ENCODE measurements at places on chromosomes 4 and X.

DNA sequence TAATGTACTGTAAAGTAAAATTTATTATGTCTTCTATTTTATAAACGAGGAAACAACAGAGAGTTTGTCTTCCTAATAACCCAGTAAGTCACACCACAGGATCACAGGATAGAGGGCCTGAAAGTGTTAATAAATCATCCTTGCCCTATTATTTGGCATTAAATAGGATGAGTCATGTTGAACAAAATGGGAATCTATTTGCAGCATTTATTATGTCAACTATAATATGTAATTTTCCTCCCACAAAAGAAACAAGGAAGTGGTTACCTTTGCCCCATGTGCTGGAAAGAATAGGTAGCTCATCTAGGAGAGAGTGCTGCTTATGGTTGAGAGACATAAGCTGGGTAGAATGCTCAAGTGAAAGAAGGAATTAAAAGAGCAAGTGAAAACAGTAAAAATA, 237.6 kb upstream of the NDST3 start:
- no peak for DNase-seq

- no peak for DNase-seq
These were observed 6.1 kb upstream of the CYSLTR1 start for GRCh38 chrX:78333521-78333920.

DNA sequence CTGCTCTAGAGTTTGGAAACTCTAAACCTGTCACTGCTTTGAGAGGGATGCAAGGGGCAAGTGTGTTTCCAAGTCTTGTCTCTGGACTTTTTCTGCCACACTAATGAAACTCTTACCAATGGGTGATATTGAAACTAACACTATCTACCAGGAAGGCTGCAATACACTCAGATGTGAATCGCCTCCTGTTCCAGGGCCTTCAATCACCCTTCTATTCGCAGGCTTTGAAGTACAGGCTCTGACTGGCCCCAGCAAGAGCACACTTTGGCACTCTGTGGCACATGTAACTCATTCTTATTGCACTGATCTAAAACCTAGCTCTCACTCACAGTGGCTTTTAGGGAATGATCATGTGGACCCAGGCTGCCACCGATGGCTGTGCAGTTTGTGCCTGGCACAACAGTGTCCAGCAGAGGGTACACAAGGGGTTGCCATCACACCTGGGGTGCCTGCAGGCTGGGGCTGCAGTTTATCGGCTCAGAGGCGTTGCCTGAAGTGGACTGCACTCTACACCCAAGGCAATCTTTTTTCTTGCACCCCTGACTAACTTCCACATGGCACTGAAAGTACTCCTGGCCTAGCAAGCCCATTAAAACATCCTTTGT, 210.8 kb downstream of the MGST2 start:
- DNase-seq, result no peak

GRCh38 chrX:53080628-53081580, 1.3 kb upstream of the TSPYL2 start:
- DNase-seq, result no peak

DNA sequence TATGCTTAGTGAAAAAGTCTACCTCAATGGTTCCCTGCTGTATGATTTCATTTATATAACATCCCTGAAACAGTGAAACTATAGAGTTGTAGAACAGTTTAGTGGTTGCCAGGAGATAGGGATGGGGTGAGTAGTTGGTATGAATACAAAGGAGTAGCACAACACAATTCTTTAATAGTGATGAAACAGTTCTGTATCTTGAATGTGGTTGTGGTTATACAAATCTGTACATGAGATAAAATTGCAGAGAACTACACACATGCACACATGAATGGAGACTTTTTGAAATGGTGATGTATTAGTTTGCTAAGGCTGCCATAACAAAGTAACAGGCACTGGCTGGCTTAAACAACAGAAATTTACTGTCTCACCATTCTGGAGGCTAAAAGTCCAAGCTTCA, 677.1 kb downstream of the ADGRL3 start:
- no peak for DNase-seq

GRCh38 chr4:51842167-51842553, 793 bp upstream of the DCUN1D4 start:
- DNase-seq, result peak; percentile 86

DNA sequence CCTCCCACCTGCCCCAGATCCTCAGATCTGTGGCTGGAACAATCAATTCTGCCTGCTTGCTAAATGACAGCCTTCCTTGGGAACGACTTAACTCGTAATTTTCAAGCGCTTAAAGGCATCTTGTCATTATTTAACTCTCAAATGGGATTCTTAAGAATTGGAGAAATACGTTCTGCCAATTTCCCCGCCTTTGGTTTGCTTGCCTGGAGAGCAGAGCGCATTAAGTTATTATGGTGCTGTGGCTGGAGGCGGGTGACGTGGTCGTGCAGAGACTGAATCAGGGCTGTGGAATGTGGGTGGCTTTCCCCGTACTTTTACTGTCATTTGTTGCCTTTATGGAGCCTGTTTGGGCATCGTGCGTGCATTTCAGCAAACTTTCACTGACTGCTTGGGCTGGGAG, 78.9 kb upstream of the PSAPL1 start:
- no peak for DNase-seq

DNA sequence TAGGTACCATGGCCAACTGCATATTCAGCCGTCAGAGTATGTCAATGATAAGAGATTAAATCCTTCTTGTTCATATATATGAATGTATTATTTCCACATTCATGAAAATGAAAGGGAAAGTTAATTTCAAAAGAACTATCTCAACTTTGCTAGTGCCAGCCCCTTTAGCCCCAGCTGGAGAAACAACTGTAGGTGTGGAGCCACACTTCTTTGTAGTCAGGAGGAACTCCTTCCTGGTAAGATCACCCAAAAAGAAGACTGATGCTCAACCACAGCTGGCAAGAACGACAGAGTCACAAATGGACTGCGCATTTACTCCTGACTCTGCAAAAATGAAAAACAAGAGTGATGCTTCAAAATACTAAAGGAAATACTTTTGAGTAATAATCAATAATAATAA, 136.3 kb downstream of the RASL11B start:
- no peak for DNase-seq

GRCh38 chr4:56931924-56932323, 24.2 kb downstream of the REST start:
- DNase-seq, result no peak

GRCh38 chr4:3732076-3733028, 33.8 kb upstream of the ADRA2C start:
- no peak for DNase-seq

- DNase-seq, result no peak
These were observed 220.4 kb upstream of the AGTR2 start for GRCh38 chrX:115949900-115950822.

GRCh38 chrX:147910607-147911006, 1.1 kb upstream of the FMR1 start:
- no peak for DNase-seq

- no peak for DNase-seq
These were observed 1433.8 kb upstream of the TENM3 start for GRCh38 chr4:180809439-180809838.

DNA sequence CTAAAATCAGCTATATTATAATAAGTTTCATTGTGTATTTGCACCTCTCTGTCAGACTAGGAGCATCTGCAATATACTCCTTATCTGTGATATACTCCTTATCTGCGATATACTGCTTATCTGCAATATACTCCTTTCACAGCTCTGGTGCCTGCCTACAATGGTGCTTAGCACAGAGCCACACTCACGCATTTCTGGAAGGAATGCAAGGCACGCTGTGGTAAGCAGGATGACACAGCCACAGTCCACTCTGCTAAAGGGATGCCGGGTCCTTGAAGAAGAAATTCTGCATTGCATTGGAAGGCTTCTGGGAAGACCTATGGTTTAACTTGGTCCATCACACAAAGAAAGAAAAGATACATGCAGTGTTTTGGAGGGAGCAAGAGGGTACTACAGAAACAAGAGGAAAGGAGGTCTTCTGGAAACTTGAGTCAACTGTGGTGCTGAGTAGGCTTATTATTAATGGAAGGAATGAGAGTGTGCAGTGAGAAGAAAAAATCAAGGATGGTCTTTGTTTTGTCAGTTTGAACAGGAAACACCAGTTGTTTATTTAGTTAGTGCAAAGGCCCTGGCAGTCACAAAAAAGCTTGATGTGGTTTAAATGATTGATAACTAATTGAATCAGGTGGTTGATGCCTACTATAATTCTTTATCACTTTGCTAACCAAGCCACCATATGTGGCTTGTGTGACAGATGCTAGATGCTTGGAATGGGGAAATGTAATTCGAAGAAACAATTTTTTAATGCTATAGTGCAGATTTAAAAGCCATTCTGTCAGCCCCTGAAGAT, 342.3 kb downstream of the GRXCR1 start:
- no peak for DNase-seq

- DNase-seq, result no peak
These were observed 16.6 kb downstream of the FRMPD3 start for GRCh38 chrX:107465932-107466620.

DNA sequence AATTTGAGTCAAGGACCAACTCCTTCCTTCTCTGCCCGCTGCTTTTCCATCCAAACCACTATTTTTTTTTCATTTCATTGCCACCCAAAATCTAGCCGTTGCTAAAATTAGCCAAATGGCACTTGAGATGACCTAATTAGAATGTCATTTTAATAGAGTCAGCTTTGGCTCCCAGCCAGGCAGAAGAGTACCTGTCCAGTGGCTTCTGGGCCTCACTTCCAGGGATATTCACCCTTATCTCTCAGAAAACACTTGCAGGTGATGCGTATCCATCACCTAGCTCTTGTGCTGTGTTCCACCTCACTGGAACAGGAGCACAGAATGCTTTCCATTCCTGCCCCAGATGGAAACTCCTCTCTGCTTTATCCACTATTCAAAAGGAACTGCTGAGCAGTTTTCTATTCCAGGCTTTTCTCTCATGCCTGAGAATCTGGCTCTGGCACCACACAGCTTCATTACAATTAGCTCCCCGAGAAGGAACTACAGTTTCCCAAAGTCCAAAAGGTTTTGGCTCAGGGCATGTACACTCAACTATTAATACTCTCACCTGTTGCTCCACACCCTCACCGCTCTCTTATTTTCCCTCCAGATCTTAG, 18.5 kb downstream of the MAGEA9B start:
- no peak for DNase-seq

DNA sequence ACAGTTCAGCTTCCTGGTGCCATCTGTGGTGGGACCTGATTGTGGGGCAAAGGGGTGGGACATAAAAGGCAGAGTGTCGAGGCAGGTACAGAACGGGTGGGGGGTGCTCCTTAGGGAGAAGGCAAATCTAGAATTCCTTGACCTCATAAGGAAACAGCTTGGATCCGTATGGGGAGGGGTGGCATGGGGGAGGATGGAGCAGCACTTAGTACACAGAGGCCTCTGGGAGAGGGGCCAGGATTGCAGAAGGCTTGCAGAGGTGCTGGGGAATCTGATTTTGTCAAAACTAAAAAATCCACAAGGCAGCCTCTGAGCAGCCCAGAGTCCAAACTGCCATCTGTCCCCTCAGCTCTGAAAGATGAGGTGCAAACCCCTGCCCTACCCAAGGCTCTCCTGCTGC, 2.3 kb upstream of the EMD start:
- no peak for DNase-seq

- no peak for DNase-seq
These were observed 179.0 kb downstream of the KCNIP4 start for GRCh38 chr4:21769404-21770147.

GRCh38 chr4:113114884-113115283, 65.4 kb downstream of the ANK2 start:
- DNase-seq, result no peak

GRCh38 chr4:84502955-84503373, 3.9 kb upstream of the NKX6-1 start:
- DNase-seq, result no peak

DNA sequence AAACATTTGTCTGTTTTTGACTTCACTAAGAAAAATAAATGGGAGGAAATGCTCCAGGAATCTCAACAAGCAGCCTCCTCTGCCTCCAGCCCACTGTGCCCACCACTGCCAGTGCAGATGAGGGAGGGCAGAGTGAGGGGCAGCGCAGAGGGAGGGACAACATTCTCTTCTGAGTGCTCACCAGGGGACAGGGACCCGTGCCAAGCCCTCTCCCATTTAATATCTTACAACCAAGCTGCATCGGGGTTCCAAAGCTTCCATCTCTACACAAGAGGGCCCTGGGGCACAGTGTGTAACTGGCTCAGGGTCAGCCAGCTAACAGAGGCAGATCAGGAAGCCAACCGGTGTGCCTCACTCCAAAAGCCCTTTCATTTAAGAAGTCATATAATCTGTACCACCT, 120.4 kb downstream of the NSUN7 start:
- no peak for DNase-seq

- no peak for DNase-seq
These were observed 399.0 kb downstream of the PABPC4L start for GRCh38 chr4:133802359-133803140.

DNA sequence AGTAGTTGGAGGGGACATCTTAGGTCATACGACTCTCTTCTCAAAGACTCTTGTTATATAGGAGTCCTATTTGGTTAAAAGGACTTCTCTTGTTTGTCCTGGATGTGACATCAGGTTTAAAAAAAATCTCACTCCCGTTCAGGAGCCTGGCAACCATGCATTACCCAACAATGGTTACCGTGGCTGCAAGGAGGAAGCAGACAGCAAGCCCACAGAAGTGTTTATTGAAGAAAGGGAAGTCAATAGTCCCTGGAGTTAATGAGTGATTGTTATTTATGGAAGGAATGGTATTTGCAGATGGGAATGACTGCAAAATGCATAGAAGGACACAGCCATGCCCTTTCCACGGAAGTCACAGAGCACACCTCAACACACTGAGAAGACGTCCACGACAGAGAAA, 75.9 kb upstream of the ENPP6 start:
- DNase-seq, result peak; percentile 85

GRCh38 chr4:152255437-152255836, 280.5 kb downstream of the FBXW7 start:
- peak; percentile 65 for DNase-seq

DNA sequence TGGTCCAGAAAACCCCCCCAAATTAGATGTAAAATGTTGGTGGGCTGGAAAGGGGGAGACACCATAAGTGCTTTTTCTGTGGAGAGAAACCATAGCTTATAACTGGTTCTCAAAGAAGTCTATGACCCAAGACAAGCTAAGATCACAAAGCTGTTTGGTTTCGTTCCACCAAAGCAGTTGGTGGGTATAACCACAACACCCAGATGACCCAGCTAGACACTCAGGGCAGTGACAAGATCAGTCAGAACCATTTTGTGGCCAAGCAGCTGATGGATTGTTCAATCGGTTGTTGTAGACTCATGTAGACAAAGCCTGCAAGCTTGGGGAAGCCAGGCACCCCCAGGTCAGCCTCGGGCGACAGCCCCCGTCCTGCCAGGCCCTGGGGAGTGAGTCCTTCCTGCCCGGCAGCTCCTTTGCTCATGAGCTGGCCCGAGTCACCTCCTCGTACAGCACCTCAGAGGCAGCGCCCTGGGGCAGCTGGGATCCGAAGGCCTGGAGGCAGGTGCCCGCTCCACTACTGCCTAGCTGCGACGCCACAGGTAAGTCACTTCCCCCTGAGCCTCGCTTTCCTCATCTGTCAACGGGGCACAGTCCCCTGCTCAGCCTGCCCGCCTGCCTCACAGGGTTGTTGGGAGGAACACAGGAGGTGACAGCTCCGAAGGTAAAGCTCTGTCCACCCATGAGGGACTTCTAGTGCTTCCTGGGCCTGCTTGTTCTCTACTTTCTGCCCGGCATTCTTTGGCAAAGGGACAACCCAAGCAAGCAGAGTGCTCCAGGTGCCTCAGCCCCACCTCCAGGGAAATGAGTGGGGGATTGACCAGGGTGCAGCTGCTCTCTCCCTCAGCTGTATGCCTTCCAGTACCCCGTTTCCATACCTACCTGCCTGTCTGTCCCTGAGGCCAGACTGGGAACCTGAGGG, 65.2 kb upstream of the MTM1 start:
- DNase-seq, result no peak

GRCh38 chr4:6676722-6677558, 16.7 kb upstream of the S100P start:
- peak; percentile 38 for DNase-seq

Data from Kasumi-1 (cell line).